NCI-H1092 (cell line): ENCODE measurements at places on chromosomes 7 and 10.

GRCh38 chr7:149773446-149774236 lies at the start of gene ZNF467:
Gene ZNF467 (minus strand): TSS chr7:149773588. CDS start chr7:149771032, 2,556 bp downstream.
- DNase-seq = no peak

DNA sequence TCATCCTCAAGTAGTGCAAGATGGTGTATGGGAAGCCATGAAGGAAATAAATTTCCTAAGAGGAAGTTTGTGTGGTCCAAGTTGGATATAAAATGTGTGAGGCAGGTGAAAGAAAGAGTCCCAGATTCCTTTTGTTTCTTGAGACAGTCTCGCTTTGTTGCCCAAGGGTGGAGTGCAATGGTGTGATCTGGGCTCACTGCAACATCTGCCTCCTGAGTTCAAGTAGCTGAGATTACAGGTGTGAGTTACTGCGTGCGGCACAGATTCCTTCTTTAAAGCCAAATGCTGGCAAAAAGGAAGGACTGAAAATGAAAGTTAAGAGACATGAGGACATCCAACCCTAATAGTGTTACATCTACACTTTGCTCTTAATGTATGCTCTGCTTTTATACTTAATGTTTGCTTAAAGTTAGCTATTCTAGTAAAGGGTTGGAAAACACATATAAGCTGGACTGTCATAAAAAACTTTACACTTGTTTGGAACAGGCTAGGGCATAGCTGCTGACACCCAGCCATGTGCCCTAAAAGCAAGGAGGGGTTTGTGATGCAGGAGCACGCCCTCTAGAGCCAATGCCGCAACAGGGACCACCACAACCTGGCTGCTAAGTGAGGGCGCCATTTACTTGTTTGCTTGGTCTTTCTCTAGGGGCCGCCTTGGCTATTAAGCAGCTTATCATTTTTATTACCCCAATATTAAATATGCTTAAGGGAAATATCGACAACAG lies 34.5 kb downstream of the CLEC2L start:
- DNase-seq = no peak

DNA sequence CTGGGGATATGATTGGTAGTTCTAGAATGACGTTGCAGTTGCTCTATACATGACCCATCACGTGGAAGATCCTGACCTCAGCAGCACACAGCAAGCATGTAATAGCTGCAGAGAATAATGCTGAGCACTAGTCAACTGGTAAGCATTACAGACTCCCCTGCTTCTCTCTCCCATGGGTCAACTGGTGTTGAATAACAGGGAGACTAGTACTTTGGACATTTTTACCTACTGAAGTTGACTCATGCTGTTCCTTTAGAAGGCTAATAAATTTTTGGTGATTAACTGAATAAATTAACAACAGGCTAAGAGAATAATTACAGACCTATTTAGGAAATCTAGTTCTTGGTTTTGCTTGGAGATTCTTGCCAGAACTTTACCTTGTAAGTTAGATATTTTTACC lies 234.1 kb downstream of the AUTS2 start:
- DNase-seq = no peak

DNA sequence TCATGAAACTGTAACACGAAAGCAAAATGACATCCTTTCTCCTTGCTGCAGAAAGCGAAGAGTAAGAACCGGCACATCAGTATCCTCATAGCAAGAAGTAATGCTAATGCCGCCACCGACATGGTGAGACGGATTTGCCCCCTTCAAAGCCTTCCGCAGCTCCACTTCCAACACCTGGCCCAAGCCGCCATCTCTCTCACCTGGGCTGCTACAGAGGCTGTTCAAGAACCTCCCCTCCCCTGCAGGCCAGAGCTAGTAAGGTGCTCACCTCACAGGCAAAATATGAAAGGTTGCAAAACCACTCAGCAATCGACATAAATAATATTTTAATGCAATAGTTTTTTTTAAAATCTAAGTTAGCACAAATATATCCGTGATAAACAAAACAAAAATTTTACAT lies 123.9 kb upstream of the FRMD4A start:
- DNase-seq = no peak

GRCh38 chr10:77926566-77927401 lies at the start of gene DLG5:
Gene DLG5 (minus strand): TSS chr10:77926755. CDS start chr10:77926520, 235 bp downstream.
- no peak for DNase-seq

DNA sequence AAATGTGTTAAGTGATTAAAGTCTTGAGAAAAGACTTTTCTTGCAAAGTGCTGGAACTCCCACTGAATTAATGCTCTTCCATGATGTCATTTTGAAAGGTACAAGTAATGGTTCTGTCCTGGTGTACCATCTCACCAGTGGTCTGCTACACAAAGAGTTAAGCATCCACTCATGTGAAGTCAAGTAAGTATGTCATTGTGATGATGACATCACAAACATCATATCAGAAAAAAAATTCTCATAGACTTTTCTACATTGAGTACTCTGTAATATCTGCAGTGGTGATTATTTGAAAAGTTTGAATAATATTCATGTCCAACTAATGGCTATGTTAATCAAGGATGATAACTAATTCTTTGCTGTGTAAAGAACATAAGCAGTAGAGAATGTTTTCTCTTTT lies 22.6 kb downstream of the WDR11 start:
- no peak for DNase-seq

DNA sequence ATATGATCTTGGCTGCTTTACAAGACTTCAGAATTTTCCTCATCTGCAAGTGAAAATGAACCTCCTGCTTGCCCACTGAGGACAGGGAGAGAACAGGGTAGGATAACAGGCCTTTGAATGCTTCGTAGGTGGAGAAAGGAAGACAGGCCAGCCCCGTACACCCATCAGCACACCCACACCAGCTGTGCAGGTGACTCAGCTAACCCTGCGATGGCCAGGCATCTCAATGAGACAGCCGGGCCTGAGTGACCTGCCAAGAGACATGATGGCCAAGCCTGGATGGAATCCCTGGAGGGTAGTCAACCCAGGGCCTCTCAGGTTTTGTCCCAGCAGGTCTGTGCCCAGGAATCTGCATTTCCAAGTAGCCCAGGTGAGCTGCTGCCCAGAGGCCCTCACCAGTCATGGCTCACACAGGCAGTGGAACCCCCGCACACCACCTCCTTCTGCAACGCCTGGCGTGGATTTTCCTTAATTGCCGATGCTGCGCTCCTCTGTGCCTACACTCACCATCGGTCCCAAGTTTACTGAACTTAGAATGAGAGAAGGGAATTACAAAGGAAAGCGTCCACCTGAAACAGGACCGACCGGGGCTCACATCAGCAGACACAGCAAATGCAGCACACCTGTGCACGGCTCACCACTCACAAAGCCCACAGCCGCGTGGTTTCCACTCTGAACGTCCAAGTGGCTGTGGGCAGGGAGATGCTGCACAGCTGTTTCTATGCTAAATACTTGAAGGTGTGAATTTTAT lies 163.7 kb downstream of the DIP2C start:
- no peak for DNase-seq

DNA sequence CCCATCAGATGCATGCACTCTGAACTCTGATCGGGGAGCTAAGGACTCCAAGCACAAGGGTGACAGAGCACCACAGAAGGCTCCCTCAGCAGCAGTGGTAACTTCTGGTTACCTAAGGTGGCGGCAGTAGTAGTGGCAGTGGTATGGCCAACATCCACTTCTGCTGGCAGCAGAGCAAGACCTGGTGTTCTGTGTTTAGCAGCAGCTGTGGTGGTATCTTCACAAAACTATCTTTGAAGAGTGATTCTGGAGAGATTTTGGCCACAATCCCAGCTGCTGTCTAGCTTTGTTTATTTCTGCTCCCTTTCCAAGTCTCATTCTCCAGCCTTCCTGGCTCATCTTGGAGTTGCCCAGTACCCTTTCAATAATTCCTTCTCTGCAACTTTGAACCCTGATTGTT lies 102.4 kb upstream of the LRGUK start:
- DNase-seq = no peak

- DNase-seq = no peak
These were observed 88.6 kb upstream of the ARID5B start for GRCh38 chr10:61812920-61813319.

DNA sequence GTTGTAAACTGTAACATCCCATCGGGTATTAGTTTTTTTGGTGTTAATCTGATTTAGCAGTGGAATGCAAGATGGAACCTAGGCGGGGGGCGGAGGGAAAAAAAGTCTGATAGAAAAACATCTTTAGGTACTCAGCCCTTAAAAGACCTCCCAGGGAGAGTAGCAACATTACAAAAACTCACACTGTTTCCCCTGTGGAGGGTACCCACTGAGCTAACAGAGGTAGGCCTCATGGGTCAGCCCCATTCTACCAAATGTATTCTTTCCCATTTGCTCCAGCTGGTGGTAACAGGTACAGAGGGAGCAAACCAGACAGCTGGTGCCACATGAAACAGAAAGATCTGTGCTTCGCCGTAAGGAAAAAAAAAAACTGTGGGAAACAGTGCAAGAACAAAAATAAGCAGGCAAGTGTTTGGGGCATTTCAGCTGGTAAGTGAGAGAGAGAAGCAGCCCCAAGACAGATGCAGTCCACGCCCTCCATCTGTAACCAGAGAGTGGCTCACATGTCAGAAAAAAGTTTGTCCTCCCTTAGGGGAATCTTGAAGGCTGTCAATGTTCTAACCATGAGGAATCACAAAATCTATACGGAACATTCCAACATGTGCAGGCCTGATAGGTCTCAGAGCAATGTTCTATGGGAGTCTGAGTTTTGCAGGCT lies 65.3 kb downstream of the HOXA1 start:
- DNase-seq = no peak

GRCh38 chr10:71970869-71971268 lies 6.7 kb downstream of the CHST3 start:
- no peak for DNase-seq

GRCh38 chr10:8023851-8024250 lies 30.6 kb upstream of the GATA3 start:
- no peak for DNase-seq

DNA sequence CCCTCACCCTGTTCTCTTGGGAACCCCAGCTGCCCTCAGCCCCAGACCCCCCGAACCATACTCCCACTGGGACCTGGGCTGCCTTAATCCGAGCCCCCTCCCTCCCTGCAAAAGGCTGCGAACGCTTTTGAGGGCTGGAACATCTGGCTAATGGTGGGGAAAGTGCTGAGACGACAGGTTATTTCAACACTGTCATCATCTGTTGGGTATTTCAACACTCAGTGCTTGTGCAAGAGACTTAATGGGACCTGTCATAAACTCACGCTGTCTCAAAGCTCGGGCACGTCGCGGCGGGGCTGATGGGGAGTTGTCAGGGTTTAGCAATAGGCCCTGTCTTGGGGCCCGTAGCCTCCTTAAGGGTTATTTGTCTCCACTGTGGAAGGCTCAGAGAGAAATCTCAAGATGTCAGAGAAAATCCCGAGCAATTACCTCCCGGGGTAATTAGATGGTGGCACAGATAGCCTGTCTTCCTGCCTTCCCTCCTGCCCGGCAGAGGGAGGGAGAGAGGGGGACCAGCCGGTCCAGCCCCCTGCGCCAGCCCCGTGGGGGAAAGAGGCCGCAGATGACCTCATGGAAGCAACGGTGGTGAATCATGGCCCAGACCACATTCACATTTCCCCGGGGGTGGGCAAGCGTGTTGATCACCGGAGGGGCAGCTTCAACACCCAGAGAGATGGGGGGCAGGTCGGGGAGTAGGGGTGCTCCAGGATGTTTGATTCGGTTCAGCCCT lies 88.7 kb upstream of the MYL10 start:
- DNase-seq = no peak
